NCI-H1436 treated with DMSO at 0.1 percent for 48 hours (cell line): ENCODE measurements at places on chromosomes 5 and 9.

- DNase-seq: no peak
Measured at GRCh38 chr5:112883192-112883591, 22.1 kb downstream of the SRP19 start.

DNA sequence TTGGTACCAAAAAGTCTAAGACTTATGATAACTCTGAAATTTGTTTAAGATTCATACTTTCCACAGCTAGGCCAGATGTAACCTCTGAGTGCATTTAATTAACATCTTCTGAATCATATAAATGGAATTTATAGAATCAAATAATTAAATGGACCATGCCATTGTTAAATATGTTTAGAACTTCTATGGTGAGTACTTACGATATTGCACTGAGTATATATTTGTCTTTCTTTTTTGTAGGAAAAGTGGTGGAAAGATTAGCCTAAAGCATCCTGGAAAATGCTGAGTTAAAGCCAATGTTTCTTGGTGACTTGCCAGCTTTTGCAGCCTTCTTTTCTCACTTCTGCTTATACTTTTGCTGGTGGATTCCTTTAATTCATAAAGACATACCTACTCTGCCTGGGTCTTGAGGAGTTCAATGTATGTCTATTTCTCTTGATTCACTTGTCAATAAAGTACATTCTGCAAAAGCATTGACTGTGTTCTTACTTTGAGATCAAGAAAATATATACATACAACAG lies 11.9 kb downstream of the SPINK6 start:
- no peak for DNase-seq

- DNase-seq: no peak
Measured at GRCh38 chr9:26471261-26471660, 421.3 kb downstream of the CAAP1 start.

GRCh38 chr9:127344368-127345000 lies 52.5 kb upstream of the SLC2A8 start:
- DNase-seq: no peak

DNA sequence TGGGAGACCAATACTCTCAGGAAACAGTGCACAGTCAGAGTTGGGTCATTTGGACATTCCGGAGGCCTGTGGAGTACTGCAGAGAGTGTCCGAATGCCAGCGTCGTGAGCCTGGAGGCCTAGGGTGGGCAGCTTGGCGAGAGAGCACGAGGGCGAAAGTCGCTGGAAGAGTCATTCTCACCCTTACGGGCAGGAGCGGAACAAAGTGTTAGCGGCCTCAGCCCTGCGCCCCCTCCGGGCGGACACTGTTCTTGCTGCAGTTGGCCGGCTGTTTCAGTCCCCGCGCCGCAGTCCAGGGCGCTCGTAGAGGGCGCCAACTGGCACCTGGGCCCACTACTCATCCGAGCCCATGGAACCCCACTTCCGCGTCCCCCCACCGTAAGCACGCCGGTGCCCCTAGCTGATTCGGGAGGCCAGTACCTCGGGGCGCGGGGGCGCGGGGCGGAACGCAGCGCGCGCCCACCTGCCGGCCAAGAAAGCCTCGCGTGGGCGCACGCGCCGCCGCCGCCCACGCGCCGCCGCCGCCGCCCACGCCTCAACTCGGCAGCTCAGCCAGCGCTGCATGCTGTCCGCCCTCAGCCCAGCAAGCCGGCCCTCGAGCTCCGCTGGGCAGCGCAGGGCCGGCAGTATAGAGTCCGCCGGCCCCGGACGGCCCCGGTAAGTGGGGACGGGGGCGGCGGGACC lies 99.7 kb upstream of the CCL21 start:
- no peak for DNase-seq

- DNase-seq: no peak
Measured at GRCh38 chr5:141772281-141772680, 90.3 kb upstream of the ARAP3 start.

DNA sequence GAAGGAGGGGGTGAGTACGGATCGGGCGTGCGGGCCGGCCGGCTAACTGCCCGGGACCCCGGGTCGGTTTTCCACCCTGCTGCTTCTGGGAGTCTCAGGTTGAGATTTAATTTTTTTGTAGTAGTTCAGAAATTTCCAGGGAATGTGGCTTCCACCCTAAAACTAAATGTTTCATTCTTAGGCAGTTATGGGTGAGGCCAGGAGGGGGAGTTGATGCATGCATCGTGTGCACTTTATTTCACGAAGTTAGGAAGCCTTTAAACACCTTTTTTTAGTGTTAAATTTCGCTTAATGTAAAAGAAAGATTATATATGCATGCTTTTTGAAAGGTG lies 905 bp downstream of the CDK9 start:
- DNase-seq: no peak

- no peak for DNase-seq
Measured at GRCh38 chr5:78577071-78577807, 71.3 kb downstream of the LHFPL2 start.

GRCh38 chr9:110641293-110641692 lies 27.3 kb upstream of the MUSK start:
- no peak for DNase-seq

- DNase-seq: peak; percentile 72
Measured at GRCh38 chr5:147743678-147744374, 38.7 kb downstream of the JAKMIP2 start.

GRCh38 chr5:150440948-150441812 lies 8.4 kb downstream of the RPS14 start:
- DNase-seq: no peak

- DNase-seq: no peak
Measured at GRCh38 chr5:81726297-81726696, 24.6 kb downstream of the SSBP2 start.

- no peak for DNase-seq
Measured at GRCh38 chr5:149916334-149917072, 28.1 kb downstream of the PDE6A start.

DNA sequence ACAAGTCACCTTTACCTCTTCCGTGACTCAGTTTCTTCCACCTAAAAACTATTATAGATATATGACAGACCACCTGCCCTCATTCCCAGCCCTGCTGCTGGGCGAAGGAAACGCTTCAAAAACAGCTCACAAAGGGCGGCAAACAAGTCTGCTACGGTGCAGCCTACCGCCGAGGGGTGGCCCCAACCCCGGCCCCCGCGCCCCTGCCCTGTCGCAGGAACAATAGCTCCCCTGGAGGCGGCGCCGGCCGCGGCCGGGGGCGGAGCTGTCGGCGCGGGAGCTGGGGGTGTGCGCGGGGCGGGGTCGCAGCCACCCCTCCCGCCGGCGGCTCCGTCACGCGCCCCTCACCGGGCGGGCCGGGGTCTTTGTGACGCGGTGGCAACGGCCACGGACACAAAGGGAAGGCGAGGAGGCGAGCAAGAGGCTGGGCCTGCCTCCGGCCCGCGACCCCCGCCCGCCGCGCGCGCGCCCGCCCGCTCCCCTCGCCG lies at the start of gene TMEFF1:
Gene TMEFF1 (plus strand): TSS at position 362 of the 488 bp plus-strand sequence. CDS start 396 bp downstream, outside the sequence.
- DNase-seq: no peak

- no peak for DNase-seq
Measured at GRCh38 chr5:126568206-126568755, 26.7 kb downstream of the ALDH7A1 start.

DNA sequence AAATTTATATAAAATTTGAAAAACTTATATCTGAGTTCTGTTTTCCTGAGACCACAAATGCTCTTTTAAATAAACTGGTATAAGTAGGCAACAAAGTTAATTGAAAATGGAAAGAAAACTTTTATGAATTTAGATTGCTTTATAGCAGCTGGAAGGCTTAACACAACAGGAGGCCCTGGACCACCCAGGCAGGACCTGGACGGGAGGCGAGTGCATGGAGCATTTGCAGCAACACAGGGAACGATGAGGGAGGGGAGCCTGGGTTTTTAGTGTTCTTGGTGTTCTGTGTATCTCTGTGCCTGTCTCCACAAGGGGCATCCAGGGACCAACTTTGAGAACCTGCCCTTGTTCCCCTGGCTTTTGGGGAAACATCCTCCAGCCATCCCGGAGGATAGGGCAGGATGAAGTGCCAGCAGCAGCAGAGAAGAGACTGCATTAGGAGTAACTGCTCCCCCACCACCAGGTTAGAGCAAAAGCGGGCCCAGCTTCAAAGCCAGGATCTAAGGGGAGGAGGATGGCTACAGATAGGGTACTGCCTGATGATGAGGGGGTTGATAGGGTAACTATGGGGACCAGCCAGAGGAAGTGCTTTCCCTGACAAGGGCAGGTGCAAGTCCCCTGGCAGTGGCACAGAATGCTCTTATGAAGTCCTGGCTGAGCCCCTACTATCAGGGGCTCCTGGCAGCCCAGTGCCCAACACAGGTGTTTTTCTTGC lies 6.7 kb upstream of the SPATA31E1 start:
- DNase-seq: no peak

GRCh38 chr5:31936683-31937082 lies 237.4 kb downstream of the GOLPH3 start:
- no peak for DNase-seq

DNA sequence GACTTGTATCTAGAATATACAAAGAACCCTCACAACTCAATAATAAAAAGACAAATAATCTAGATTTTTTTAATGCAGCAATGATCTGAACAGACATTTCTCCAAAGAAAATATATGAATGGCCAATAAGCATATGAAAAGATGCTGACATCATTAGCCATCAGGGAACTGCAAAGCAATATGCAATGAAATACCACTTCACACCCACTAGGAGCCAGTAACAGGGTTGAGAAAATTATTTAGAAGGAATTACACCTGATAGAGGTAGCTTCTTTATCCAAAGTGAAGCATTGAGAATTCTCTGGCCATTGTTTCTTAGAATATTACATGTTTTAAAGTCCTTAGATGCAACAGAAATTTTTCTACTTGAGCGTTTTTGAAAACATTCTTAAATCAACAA lies 316.9 kb downstream of the KCNN2 start:
- DNase-seq: no peak

DNA sequence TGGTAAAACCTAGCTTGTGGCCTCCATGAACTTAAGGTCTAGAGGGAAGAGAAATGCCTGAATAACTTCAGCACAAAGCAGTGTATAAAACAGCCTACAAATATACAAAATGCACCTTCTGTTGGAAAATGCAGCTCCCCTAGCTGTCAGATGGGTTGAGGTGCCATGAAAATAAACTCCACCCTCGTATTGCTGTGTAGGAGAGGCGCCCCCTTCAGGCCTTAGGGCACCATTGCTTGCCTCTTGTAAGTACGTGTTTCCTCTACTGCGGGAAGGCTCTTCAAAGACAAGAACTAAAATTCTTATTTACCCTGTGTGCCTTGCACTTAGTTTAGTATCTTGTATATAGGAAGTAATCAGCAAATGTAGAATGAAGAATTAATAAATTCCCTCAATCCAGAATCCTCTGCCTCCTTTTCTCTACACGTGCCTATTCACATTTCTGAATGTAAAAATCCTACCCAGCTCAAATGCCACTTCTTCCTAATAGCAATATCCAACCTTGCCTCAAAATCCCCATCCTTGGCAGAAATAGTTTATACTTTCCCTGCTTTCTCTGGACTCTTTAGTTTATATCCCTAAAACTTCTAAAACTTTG lies 393.7 kb upstream of the PDE4D start:
- DNase-seq: peak; percentile 33

- DNase-seq: no peak
Measured at GRCh38 chr5:97628807-97629206, 445.8 kb upstream of the RIOK2 start.

- DNase-seq: no peak
Measured at GRCh38 chr5:64659289-64659688, 31.0 kb upstream of the SHISAL2B start.

- no peak for DNase-seq
Measured at GRCh38 chr5:35979715-35980114, 11.5 kb downstream of the UGT3A1 start.

DNA sequence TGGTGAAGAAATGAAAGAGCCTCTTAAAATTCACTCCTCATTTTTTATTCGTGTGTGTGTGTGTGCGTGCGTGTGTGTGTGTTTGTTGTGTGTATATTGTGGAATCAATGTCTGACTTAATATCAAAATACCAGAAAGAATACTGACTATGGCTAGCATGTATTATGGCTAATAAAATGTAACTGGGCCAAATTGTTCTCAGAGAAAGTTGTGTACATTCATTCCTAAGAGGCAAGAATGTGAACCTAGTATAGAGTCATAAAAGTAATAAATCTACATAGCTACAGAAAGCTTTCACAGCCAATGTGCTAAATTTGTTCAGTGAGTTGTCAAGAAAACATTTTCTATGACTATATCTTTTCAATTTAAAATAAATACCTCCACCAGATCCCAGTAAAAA lies 211.5 kb downstream of the EBF1 start:
- no peak for DNase-seq

GRCh38 chr5:122252319-122252718 lies 59.7 kb upstream of the SNCAIP start:
- DNase-seq: no peak

GRCh38 chr9:136207616-136208015 lies 2.7 kb upstream of the LHX3 start:
- DNase-seq: no peak

DNA sequence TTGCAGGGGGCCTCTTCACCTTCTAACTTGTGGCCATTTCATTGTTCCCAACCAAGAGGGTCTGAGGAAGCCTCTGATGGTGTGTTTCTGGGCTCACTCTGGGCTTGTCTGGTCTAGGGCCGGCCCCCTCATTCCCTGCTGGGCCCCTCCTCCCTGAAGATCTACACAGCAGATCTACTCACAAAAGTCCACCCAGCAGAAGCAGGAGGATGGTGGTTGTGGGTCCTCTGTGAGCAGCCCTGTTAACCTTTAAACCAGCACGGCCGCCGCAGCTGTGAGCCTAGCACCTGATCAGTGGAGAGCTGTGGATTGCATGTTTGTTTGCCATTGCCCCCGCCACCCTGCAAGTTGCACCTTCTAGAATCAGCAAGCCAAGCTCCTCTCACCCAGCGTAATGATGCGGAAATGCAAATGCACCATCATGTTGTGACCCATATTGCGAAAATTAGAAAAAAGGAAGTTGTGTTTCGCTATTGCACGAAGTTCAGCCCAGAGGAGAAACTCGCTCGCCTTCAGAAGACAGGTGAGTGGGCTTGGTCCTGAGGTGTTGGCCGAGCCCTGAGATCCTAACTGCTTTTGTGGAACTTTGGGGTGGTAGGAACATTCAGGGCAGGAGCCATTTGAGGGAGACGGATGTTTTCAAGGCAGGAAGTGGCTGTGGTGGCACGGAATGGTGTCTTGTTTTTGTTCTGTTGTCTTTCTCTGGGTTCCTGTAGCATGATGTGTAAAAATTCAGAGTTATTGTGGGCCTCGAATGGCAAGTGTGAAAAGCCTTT lies 16.7 kb downstream of the FGD3 start:
- DNase-seq: no peak

- no peak for DNase-seq
Measured at GRCh38 chr9:13412331-13412730, 132.8 kb upstream of the MPDZ start.
